ENCODE measurements at places on chromosomes 7 and 10.

- no peak for DNase-seq
Measured at GRCh38 chr7:101232141-101232850, 5.3 kb downstream of the CLDN15 start.

DNA sequence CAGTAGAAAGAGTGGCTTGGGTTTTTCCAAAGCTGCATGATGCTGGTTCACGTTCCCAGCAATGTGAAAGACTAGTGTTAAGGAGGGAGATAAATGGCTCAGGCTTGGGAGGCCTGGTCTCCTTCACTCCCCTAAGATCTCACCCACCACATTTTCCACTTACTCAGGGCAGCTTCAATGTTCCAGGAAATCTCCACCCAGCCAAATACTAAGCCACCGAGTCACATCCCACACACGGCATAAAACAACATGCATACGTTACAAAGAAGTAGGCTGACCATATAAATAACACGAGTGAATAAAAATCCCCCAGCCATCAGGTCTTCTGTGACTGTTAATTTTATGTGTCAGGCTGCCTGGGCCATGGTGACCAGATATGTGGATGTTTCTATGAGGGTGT is 303.5 kb downstream of the SFMBT2 start:
- no peak for DNase-seq

GRCh38 chr7:19378345-19378714 is 233.1 kb upstream of the FERD3L start:
- no peak for DNase-seq

DNA sequence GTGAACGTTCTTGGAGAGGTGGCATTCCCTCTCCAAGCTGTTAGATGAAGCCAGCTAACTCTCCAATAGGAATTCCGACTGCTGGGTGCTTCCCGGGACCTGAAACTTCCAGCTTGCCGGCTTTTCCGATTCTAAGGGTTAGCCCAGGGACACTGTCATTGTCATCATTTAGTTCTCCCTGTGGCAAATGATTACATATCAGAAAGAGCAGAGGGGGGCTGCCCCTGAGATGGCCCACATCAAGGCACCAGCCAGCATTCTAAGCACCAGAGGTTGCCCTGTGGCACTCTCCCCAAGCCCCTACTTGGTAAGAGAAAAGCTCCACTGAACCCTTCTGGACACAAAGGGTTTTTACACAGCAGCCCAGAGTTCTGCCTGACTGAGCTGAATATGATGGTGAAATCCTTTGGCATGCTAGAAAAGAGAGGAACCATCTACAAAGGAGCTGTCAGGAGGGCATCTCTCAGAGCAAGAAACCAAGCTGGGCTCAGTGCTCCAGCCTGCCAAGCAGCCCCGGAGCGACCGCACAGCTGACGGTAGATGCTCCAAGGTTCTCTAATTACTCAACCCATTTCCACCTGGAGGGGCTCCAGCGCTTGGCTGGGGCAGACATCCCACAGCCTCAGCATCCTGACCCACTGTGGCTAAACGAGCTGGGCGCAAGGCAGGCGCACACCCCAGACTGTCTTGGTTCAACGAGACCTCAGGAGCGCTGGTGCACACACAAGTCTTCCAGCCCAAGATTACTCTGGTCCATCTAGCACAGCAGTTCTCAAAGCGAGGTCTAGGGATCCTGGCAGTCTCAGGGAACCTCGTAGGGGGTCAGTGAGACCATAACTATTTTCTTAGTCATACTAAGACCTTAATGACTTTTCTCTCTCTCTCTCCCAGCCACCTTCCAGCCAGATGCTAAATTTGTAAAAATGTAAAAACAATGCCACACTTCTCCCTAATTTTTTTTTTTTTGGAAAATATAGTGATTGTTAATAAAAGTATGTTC is 160.5 kb downstream of the GFRA1 start:
- DNase-seq, result no peak

- DNase-seq, result no peak
Measured at GRCh38 chr7:98252425-98253054, 508 bp upstream of the TECPR1 start.

DNA sequence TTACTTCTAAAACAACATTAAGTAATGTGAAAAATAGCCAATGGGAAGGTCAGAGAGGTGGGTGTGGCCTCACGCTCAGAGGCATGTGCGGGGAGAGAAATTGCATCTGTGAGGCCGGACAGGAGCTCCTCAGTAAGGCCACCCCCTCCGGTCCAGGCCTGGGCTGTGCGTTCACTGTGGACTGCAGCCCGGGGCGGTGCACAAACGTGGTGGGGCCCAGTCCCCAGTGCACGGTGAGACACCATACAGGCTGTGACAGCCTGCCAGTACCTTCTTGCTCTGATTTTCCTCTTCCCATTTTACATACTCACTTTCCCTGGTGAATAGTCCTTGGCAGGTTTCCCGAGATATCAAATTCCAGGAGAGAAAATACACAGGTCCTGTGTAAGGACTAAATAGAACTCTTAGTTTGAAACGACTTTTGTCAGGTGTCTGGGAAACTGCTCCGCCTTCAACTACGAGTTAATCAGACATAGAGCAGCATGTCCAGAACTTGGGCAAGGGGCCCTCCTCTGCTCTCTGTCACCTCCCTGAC is 174.1 kb upstream of the MKI67 start:
- DNase-seq, result peak; percentile 61

GRCh38 chr10:1274701-1275544 is 218.7 kb downstream of the WDR37 start:
- DNase-seq, result no peak

DNA sequence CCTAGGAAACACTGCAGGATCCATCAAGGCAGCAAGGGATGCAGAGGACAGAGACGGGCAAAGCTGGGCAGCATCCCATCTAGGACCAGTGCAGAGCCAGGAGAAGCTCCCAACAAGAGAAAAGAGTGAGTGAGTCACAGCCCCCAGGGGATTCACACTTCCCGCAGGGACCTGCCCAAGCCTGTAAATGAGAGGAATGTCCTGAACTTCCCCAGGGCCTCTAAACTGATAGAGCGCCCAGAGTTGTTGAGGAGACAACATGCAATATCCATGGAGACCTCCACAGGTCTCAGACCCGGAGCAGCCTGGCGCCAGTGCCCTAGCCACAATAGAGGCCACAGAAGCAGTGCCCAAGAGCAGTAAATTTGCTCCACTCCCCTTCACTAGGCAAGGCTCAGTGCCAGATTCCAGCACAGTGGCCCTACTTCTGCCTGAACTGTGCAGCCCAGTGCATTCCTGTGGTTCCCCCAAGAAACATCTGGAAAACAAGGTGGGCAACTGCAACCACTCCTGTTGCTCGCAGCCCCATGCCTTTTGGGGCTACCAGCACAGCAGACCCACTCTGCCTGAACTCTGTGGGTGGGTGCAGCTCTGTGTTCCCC is 567.5 kb downstream of the POM121L12 start:
- no peak for DNase-seq

DNA sequence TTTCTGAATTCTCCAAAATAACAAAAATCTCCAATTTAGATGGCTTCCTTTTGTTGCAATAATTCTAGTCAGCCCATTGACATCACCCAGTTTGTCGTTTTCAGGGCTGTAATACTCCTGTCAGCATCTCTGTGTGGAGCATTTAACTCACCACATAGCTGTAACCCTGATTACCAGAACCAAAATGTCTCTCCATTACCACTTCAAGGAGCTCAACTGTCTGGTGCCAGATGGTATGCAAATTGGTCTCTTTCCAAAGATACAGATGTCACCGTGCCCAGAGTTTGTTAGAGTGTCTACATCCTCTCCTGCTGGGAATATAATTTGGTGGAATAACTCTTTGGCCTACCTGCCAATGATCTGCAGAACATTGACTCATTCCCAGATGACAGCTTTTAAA is 350.3 kb upstream of the POT1 start:
- no peak for DNase-seq

GRCh38 chr10:127398140-127398970 is 150.8 kb upstream of the NPS start:
- no peak for DNase-seq

DNA sequence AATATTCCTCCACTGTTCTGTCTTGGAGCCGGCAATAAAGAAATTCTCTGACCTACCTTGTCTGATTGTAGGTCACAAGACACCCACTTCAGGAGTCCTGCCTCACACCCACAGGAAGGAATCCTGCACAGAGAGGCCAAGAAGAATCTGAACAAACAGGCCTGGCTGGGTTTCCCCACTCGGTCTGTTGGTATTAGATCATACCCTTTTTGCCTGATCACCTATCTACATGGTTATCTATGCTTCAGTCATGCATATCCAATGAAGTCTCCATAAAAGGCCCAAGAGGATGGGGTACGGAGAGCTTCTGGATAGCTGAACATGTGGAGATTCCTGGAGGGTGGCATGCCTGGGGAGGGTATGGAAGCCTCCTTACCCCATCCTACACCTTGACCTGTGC is 12.3 kb downstream of the OGDH start:
- DNase-seq, result no peak

DNA sequence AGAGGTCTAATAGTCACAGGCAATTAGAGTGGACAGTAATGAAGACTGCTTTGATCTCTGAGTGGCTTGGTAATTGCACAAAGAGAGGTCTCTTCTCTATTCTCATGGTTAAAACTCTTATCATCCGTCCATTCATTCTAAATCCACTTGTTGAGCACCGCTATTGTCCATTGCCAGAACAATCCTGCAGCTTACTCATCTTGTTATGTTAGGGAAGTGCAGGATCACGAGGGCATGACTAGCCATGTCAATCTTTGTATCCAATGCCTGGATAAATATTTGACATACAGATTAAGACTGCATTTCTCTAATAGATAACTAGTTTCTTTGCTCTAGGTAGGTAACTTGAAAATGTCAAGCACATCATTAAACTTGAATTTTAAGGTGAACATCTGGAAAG is 14.9 kb downstream of the SFTPD start:
- DNase-seq, result no peak

DNA sequence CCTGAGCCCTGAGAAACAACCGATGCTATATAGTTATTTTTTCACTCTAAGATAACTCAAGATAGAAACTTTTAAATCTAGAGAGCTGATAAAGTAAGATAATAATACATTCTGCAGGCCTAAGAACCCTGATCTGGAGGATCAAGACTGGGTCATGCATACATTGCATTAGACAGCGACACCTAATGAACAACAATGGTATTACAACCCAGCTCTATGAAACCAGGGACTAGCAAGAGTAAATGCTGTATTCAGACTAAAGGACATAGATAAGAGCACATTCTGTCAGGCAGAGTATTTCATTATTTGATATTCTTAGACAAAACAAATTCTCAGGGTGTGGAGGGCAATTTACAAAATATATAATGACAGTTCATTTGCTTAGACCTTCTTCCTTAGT is 148.6 kb downstream of the GRK5 start:
- no peak for DNase-seq

DNA sequence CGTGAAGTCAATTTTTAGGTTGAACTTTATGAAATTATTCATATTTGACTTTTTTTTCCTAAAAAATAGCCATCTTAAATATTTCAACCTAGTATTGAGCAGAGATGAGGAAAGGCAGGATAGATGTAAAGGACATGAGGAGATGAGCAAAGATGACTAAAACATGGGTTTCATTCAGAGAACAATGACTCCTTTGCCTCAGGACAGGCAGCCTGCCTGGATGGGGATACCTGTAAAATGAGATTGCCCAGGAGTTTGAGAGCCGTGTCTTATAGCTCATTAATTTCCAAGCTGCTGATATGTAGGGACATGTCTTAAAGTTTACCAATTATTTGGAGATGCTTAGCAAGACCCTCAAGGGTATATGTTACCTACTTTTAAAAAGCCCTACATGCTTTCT is 243.8 kb upstream of the MDFIC start:
- no peak for DNase-seq

GRCh38 chr7:18387191-18387735 is 108.3 kb upstream of the HDAC9 start:
- DNase-seq, result no peak

DNA sequence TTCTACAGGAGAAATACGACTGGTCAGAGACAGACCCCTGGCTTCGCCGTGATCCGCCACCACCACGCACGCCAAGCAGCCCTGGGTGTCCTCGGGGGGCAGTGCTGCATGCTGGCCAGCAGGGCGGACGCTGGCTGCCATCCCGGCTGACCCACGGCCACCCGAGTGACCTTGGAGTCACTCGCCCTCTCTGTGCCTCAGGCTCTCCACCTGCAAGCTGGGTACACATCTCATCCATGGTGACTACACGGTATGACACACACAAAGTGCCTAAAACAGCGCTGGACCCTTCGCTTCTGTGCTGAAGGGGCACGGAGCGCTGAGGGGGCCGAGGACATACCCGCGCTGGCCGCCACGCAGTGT is 62.0 kb upstream of the RNF32 start:
- no peak for DNase-seq

GRCh38 chr7:133837224-133837623 is 289.9 kb upstream of the LRGUK start:
- no peak for DNase-seq

- DNase-seq, result no peak
Measured at GRCh38 chr7:121824276-121824675, 48.7 kb upstream of the PTPRZ1 start.

DNA sequence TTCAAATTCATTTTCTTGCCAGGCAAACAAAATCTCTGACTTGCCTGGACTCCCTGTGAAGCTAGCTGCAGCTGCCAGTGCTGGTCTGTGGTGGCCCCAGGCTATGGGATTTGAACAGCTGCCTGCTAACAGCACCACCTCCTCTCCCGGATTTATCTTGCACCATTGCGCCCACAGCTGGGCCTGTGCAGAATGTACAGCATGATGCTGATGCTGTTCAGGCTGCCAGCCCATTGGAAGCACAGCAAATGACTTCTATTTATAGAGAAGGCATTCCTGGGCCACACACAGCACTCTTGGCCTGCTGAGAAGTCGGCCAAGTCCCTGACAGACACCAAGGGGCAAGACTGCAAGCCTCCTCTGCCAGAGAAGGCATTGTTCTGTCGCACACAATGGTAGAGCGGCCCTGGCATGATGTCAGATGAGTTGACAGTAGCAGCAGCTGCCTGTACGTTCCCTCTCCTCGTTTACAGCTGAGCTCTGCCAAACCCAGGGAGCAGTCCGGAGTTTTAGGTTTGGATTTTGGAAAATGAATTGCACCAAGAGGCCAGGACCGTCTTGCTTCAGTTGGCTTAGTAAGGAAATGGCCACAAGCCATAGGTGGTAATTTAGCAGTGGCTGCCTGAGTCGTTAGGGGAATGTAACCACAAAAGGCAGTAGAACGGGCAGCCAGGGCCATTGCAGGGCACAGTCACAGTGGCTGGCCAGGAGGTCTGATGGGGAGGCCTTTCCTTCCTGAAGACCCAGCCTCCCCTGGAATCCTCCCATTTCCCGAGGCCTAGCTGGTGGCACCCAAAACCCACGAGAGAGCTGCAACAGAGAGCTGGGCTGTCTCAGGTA is 38.5 kb downstream of the MTURN start:
- peak; percentile 67 for DNase-seq

DNA sequence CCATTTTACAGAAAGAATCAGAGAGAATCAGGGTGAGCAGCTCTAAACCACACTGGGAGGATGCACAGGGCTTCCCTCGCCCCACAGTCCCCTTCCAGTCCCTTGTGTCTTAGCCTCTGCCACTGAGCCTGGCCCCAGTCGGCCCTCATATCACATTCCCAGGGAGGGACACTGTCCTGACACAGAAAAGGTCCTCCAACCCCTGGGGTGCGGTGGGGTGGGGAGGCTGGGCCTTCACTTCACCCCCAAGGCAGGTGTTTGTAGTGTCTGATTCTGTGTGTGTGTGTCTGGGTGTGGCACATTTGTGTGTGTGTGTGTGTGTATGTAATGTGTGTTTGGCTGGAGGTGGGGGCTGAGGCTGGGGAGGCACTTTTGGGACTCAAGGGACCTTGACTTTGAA is 1.8 kb upstream of the KCP start:
- no peak for DNase-seq

GRCh38 chr10:59175538-59176240 is 754 bp upstream of the PHYHIPL start:
- DNase-seq, result no peak

- DNase-seq, result no peak
Measured at GRCh38 chr10:133476641-133476990, 22.9 kb downstream of the SCART1 start.

Data from muscle of arm (tissue), 14 donors.